ENCODE measurements at places on chromosomes 2 and 18.

- DNase-seq, result no peak
Observed at GRCh38 chr2:122565364-122565763, 809.9 kb downstream of the TSN start.

DNA sequence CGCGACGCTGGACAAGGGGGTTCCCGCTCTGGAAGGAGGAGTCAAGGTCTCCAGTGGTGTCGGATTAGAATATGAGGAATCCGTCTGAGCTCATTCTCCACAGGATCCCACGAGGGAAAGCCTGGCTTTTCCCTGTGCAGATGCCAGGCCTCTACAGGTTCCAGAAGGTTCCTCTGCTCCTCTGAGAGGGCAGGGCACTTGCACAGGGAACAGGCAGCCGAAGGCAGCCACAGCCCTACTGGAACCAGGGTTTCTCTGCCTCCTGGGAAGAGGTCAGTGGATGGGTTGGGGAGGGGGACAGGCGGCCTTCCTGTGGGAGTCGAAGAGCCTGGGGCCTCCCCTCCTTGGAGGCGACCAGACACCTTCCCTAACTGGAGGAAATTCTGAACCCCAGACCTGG is 1.7 kb upstream of the AQP12A start:
- no peak for DNase-seq

- no peak for DNase-seq
Observed at GRCh38 chr18:47586418-47587070, 335.1 kb upstream of the SKOR2 start.

DNA sequence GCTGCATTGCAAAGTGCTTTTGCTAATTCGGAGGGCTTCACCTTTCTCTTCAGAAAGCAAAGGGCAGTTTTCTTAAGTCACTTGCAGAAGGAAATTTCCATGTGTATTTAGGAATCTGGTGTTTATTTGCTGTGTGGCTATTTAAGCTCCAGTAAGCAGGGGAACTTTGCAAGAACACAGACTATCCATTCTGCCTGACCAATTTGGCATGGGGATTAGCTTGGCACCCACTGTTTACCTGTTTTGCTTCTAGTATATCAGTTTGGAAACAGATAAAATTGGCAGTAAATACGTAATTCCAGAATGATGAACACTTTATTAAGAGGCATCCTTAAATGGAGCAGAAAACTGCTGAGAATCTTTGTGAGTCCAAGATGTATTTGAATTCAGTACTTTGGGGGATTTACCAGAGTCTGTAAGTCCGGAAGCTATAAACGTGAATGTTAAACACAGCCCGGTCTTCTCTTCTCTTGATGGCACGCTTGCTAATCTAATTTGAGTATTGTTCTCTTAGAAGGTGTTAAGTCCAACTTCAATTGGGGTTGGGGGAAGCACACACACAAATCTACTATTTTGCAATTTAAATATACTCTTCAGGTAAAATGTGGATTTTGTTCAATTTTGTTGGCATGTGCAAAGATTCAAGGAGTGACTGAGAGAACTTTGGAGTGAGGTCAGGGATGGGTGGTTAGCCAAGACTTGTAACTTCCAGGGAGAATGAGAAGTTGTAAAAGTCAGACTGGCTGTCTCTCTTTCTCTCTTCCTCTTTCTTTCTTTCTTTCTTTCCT is 650 bp downstream of the ACKR3 start:
- DNase-seq, result no peak

- DNase-seq, result no peak
Observed at GRCh38 chr2:172248381-172248780, 145.7 kb upstream of the DLX2 start.

DNA sequence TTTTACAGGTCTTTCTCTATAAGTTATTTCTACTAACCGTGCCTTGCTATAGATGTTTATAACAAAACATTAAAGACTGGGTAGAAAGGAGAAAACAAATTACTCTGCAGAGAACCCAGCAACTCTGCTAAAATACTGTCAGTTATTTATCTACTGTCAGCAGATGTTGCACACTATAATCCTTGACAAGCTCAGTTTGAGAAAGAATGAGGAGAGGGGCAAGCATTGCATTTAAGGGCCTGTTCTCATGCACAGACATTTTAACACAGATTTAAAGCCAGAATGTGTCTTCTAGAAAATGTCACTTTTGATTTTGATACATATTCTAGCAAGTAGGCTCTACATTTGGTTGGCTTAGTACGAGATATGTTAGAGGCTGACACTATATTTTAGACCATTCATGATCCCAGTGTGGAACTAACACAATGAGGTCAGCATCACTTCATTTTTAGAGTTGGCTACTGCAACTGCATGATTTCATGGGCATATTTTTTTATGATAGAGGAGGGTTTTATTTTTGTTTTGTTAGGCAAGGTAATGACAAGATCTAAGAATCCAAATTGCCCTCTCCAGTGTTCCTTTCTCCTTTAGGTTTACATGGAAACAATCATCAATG is 516.4 kb downstream of the ZEB2 start:
- DNase-seq, result no peak

- DNase-seq, result peak; percentile 27
Observed at GRCh38 chr2:47038656-47039488, 116.2 kb downstream of the STPG4 start.

- DNase-seq, result no peak
Observed at GRCh38 chr2:241482126-241482955, 26.0 kb downstream of the STK25 start.
